ENCODE measurements at places on chromosomes 2 and 18.

DNA sequence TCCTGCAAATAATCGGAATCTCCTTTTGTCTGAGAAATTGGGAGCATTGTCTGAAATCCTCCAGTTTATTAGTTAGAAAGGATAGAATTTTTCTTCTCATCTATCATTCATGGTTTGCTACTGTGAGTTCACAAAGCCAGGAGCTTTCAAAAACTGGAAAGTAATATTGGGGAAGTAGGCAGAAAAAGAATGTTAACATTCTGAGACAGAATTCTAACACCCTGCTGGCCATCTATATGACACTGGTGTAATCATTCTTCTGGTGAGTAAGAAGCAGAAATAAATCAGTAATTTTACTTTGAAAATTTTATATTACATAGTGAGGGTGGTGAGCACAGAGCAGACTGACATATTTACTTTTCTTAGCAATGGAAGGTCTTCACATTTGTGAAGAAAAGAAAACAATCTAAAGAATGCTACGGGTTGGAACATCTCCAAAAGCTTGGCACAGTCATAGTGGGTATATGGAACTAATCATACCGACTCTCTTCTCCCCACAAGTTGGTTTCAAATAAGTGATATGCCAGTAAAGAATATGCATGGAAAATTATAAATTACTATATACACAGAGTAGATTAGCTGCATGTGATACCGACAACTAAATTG, 344.9 kb downstream of the LPIN1 start:
- no peak for DNase-seq

- no peak for DNase-seq
Measured at GRCh38 chr2:17299891-17300540, 218.2 kb downstream of the RAD51AP2 start.

GRCh38 chr2:238251331-238251730, 11.5 kb upstream of the HES6 start:
- no peak for DNase-seq

GRCh38 chr2:80499095-80499494, 194.5 kb upstream of the LRRTM1 start:
- no peak for DNase-seq

DNA sequence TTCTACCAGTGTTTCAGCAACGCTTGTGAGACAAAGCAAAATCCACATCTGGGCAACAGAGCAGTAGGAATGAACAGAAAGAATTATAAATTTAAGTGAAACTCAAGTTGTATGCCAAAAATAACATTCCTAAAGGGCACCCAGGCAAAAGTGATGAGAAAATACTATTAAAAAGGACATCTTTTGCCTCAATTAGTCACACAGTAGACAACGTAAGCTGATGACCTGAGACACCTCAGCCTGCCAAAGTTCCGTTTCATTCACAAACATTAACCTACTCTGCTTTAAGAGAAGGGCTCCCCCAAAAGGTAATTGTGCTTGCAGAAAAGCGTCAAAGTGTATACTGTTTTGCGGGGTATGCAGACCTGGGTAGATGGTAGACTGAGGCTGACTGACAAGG, 7.2 kb downstream of the HDLBP start:
- DNase-seq, result no peak

- DNase-seq, result no peak
Measured at GRCh38 chr2:178075006-178075326, 2.4 kb upstream of the PDE11A start.

DNA sequence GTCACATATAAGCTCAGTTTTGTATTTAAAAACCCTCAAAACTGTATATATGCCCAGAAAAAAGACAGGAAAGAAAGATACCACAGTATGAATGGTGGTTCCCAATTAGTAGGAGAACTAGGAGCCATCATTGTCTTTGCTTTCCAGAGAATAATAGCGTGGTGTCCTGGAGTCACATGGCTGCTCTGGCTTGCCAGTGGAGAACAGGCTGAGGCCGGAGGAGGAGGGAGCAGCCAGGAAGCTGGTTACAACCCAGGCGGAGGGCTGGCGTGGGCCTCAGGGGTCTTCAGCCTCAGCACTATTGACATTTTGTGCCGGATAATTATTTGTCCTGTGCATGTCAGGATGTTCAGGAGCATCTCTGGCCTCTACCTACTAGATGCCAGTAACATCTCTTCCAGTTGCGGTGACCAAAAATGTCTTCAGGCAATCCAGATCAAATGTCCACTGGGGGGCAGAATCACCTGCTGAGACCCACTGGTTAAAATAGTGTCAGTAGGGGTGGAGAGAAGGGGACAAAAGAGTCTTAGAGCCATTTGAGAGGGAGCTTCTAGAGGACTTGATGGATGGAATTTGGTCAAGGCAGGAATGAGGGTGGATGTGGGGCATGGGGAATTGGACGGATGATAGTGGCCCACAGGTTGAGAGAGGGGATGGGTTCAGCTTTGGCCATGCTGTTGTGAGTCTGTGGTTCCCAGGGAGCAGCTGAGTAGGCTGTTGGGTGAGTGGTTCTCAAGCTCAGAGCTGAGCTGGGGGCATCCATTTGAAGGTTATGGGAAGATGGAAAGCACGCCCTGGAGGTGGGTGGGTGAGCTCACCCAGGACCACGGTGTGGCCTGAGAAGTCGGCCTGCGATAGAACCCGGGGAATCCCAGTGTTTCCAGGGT, 144.9 kb downstream of the AGAP1 start:
- peak; percentile 5 for DNase-seq

- peak; percentile 63 for DNase-seq
Measured at GRCh38 chr2:70789304-70790135, 923 bp downstream of the FIGLA start.

DNA sequence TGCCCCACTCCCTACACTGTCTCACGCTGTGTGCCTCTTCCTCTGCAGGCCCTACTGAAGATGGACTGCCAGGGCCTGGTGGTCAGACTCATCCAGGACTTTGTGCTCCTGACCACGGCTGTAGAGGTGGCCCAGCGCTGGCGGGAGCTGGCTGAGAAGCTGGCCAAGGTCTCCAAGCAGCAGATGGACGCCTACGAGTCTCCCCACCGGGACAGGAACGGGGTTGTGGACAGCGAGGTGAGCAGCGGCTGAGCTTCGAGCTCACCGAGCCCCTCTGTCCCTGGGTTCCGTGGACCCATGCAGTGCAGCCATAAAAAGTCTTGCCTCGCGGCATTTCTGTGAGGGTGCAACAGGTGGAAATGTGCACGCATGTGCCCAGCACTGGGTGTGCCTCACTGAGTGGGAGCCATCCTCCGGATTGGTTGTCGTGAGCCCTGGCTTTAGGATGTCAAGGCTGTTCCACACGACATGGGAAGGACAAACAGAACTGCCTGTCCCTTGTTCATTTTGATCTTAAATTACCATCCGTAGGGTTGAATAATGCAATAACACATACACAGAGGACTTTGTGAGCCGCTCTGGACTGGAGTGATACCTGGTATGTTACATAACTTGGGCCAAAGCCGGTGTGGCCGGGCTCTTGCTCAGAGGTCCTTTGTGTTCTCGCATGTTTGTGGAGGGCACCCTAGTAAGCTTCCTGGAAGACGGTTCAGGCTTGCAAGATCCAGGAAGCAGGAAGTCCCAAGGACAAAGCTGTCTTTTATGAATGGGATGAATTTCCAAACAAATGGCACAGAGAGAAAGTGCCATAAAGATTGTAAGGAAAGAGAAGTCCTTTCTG, 100.9 kb downstream of the SH3BP4 start:
- no peak for DNase-seq

DNA sequence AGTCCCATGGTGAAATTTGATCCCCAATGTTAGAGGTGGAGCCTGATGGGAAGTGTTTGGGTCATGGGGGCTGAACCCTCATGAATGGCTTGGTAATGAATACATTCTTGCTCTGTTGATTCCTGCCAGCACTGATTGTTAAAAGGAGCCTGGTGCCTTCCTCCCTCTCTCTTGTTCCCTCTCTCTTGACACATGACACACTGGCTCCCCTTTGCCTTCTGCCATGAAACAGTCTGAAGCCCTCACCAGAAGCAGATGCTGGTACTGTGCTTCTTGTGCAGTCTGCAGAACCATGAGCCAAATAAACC, 30.6 kb upstream of the EPC2 start:
- DNase-seq, result no peak

DNA sequence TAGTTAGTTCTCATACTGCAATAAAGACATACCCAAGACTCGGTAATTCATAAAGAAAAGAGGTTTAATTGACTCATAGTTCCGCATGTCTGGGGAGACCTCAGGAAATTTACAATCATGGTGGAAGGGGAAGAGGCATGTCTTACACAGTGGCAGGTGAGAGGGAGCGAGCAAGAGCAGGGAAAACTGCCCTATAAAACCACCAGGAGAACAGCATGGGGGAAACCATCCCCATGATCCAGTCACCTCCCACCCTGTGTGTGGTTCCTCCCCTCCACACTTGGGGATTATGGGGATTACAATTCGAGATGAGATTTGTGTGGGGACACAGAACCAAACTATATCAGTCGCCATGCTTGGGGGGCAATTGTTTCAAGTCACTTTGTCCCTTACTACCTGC, 1.1 kb upstream of the SSB start:
- DNase-seq, result no peak

DNA sequence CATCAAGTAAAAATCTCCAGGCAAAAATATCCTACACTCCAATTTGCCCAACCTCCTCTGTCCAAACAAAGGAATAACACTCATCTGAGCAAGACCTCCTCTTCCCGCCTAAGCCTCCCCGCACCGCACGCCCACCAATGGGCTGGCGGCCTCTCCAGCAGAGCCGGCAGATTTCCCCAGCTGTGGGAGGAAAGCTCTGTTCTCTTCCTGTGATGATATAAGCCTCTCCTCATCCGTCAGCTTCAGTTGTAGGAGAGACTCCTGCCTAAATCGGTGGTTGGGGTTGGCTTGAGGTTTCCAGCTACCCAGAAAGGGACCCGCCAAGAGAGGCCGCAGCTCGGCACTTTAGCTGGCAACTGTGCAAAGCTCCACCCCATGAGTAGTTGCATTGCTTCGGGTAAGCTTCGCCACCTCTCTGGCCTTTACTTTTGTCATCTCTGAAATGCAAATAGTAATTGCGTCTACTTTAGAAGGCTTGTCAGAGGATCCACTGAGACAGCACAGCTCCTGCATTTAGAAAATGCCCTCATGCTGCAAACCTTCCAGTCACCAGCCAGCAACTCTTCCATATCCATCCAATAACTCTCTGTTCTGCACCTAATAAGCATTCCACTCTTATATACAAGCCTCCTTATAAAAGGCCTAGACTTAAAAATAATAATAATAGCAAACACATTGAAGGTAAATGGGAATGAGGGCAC, 146.4 kb downstream of the MYT1L start:
- DNase-seq, result no peak

DNA sequence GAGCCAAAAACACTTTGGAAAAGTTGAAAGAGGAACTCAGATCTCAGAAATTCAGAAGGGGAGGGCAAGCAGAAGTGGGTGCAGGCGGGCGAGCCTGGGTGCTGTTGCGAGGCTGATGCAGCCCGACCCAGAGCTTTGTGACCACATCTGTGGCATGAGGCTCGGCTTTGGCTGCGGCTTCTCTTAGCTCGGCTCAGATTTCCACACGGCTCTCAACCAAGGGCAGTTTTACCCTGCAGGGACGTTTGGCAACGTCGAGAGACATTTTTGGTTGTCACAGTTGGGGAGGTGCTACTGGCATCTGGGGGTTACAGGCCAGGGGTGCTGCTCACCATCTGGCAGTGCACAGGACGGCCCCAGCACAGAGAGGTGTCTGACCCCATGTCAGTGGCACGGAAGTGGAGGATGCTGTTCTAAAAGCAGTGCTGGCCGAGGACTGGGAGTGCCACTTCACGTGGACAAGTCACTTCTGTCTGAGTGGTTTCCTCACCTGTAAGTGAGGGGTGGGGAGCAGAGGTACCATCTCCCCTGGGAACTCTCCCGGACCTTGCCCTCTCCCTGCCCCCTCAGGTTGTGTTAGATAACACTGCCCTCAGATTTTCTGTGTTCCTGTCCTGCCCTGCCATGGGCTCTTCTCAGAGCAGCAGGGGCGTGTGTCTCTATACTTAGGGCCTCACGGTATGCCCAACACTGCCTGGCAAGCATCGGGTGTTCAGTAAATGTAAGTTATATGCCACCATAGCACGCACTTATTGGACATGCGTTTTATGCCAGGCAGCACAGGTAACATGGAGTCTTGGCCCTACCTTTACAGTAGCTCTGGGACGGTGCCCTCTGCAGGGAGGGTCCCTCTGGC, 48.7 kb upstream of the FAHD2A start:
- no peak for DNase-seq

GRCh38 chr2:5932556-5933469, 240.6 kb downstream of the SOX11 start:
- no peak for DNase-seq

DNA sequence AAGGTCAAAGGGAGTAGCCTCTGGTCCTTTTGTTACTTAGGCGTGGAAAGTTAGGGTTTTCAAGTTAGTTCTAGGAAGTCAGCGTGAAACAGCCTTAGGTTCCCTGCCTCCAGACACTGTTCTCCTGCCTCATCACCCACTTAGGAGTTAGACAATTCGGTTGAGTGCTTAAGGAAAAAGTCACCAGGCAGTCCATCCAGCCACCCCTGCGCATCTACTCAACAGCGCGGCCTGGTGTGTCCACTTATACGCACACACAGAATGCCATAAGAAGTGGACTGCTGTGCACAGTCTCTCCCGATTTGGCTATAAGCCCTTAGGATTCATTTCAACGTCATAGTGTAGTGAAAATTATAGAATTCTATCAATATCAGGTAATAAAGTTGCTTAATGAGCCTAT, 470.8 kb upstream of the TNP1 start:
- DNase-seq, result no peak

DNA sequence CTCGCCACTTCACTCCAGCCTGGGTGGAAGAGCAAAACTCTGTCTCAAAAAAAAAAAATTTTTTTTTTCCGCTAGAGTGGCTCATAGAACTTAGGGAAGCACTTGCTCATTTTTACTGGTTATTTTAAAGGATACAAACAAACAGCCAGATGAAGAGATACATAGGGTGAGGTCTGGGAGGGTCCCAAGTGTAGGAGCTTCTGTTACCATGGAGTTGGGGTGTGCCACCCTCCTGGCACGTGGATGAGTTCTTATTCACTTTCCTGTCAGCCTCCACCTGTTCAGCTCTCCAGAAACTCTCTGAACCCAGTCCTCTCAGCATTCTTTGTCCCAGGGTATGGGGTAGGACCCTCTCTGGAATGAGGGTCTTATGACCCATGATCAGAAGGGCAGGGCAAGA, 4.9 kb upstream of the MAT2A start:
- no peak for DNase-seq

DNA sequence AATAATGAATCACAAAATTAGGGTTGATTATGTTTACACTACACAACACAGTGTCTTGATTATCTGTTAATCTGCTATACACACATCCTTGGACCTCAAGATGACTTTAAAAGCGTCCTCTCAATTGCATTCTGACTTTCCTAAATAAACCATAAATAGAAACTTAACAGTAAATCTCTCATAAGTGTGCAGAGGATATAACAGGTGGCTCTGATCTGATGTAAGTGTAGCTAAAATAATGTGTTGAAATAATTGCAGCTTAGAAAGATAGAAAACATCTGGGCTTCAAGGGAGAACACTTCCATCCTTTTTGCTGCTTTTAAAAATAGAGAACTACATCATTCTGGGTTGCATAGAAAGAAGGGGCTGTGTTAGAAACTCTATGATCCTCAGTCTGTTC, 78.4 kb upstream of the EFEMP1 start:
- no peak for DNase-seq
